ENCODE measurements at places on chromosomes 6 and 20. TPM values are rescaled to one million over a fixed set of nuclear protein-coding genes. Genes with fewer than 3 reads are reported as not detected.

C20orf204 gene
- total RNA-seq = 0.15 TPM

FAM210B gene
- total RNA-seq = 10.2 TPM

NKX2-2 gene
- total RNA-seq = not detected

DEFB124 gene
- not detected for total RNA-seq

ITPA gene
- total RNA-seq = 131 TPM

HLA-G gene
- total RNA-seq = not detected

PNLDC1 gene
- 0.10 TPM for total RNA-seq

DEFB121 gene
- total RNA-seq = not detected

HNF4A gene
- total RNA-seq = 15.1 TPM

SLC22A1 gene
- total RNA-seq = 2.4 TPM

FAM217A gene
- not detected for total RNA-seq

TMC2 gene
- not detected for total RNA-seq

IL17A gene
- total RNA-seq = not detected

DYNLRB1 gene
- total RNA-seq = 217 TPM

HLA-A gene
- total RNA-seq = 140 TPM

GSTA3 gene
- not detected for total RNA-seq

WTAP gene
- 66.1 TPM for total RNA-seq

METTL24 gene
- total RNA-seq = not detected

MYB gene
- 0.58 TPM for total RNA-seq

SPAG4 gene
- total RNA-seq = 5.2 TPM

CD93 gene
- total RNA-seq = not detected

NAPB gene
- total RNA-seq = 3.3 TPM
